ENCODE measurements at places on chromosomes 3 and 15.

- DNase-seq = no peak
These were observed 158.9 kb downstream of the FOXB1 start for GRCh38 chr15:60162968-60163355.

- DNase-seq = no peak
These were observed 494.6 kb downstream of the NTRK3 start for GRCh38 chr15:87761736-87762509.

GRCh38 chr3:183692436-183692835, 5.2 kb upstream of the YEATS2 start:
- DNase-seq = no peak

DNA sequence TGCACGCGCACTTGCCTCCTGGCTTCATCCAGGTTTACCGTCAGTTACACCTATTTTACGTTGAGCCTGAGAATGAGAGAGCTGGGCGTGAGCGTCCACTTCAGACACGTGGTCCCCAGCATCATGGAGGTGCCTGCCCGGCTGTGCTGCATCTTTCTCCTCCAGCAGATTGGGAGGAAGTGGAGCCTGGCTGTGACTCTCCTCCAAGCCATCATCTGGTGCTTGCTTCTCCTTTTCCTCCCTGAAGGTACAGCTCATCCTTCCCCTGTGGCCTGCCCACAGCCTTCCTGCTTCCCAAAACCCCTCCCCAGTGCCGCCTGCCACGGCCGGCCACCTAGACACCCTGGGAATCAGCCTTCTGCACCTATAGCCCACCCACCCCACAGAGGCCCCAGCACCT, 31.6 kb downstream of the SLC22A14 start:
- no peak for DNase-seq

- DNase-seq = peak; percentile 37
These were observed 405.4 kb upstream of the TBL1XR1 start for GRCh38 chr3:177602601-177603147.

DNA sequence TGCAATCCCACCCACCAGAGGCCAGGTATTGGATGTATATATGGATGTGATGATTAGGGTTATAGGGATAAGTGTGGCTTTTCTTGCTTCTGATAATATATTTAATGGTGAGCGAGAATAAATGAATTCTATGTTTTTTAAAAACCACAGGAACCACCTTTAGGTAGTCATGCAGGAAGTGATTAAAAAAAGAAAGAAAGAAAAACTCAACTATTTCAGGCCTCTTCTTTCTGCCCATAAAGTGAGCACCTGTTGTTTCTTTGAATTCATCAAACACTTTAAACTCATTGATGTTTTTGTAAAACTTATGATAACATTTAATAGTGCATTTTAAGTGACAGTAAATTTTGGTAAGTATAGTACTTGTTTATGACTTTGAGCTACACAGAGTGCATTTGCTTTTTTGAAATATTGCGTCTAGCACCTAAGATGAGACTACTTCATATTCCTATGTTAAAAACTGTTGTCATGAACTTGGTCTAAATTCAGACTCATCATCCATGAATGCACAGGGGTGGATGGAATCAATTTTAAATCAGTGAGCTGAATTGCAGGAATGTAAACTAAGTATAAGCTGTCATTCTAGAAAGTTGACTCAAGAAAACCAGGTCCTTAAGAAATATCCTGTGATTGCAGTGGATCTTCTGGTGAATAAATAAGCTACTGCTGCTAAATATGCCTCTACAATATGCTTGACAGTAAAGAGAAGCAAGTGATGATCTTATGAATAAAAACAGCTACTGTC, 764.4 kb upstream of the NECTIN3 start:
- DNase-seq = no peak

DNA sequence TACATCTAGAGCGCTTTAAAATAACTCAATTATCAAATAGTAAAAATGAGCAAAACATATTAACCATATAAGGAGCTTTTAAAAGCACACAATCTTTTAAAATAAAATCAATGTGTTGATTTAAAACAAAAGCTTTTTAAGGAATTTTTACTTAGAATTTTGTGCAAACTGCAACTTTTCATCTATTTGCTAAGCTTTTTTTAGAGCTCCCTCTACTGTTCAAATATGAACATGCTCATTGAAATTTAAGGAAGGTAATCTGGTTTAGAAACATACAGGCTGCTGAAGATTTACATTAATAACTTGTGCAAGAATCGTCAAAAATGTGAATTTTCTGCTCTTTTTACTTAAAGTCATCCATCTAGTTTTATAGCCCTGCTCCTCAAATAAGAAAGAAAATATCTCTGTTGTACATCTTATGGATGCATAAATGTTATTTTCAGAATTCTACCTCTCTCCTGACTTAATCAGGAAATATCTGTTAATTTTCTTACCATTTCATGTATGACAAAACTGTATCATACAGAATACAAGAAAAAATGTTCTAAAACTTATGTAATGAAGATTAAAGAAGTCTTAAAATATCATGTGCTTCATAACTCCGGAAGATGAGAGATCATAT, 469.4 kb upstream of the ROBO2 start:
- no peak for DNase-seq

DNA sequence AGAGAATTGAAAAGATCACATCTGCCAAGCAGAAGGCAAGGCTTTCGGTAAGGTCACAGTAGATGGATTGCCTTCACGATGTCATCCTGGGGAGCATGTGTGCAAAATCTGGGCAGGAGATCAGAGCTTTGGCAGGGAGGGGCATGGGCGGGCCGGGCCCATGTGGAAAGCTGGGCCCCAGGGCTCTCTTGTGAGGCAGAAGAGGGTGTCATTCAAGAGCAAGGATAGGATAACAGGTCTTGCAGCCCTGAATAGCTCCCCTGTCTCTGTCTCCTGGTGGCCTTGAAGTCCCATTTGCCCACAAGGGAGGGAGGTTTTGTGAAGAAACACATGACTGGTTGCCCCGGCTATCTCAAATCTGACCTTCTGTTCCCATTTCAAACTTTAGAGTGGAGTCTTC, 172.0 kb downstream of the OPA1 start:
- DNase-seq = no peak

Measured in NCI-H1694 (cell line).